ENCODE measurements at places on chromosomes 12 and 14. TPM values are rescaled to one million over a fixed set of nuclear protein-coding genes. Genes with fewer than 3 reads are reported as not detected.

DNA sequence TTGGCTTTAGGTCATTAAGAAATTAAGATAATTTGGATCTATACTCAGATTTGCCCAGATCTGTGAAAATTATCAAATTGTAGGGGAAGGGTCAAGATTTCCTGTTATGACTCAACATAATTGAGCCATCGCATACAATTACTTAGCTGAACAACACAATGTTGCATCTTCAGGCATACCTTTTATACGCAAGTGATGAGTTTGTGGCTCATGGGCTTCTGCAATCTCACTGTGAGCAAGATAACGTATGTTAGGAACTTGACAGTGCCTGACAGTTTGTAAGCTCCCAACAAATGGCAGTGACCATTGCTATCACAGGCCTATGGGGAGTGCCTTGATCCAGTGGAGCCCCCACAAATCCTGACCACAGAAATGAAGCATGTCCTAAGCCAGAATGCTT is 199.7 kb downstream of the BCAT1 start:
- no peak for DNase-seq

DNA sequence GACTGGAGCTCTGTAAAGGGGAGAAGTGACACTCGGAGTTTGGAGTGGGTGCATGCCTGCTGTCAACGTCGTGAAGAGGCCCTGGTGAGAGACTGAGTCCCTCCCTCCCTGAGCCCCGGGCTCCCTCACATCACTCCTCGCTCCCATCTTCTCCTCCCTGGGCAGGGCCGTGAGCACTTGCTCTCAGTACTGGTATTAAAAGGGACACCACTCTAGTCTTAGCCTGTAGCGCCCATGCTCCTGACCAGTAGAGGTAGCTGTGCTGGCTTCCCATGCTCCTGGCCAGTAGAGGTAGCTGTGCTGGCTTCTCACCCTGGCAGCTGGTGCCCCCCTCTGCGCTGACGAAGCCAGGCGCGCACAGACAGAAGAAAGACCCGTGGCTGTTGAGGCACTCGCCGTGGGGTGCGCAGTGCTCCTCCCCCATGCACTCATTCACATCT is 14.7 kb downstream of the ISCA2 start:
- no peak for DNase-seq

GRCh38 chr12:16198884-16199283 is 78.6 kb downstream of the SLC15A5 start:
- no peak for DNase-seq

Gene HOXC5
- total RNA-seq: not detected

Gene OVCH1
- not detected for total RNA-seq

Gene PLBD1
- not detected for total RNA-seq
